ENCODE measurements at places on chromosomes 12 and 14. TPM values are rescaled to one million over a fixed set of nuclear protein-coding genes. Genes with fewer than 3 reads are reported as not detected.

GRCh38 chr14:63435838-63436237, 107.3 kb downstream of the PPP2R5E start:
- DNase-seq, result no peak

The SLC6A13 gene
- total RNA-seq, result 1.1 TPM

DNA sequence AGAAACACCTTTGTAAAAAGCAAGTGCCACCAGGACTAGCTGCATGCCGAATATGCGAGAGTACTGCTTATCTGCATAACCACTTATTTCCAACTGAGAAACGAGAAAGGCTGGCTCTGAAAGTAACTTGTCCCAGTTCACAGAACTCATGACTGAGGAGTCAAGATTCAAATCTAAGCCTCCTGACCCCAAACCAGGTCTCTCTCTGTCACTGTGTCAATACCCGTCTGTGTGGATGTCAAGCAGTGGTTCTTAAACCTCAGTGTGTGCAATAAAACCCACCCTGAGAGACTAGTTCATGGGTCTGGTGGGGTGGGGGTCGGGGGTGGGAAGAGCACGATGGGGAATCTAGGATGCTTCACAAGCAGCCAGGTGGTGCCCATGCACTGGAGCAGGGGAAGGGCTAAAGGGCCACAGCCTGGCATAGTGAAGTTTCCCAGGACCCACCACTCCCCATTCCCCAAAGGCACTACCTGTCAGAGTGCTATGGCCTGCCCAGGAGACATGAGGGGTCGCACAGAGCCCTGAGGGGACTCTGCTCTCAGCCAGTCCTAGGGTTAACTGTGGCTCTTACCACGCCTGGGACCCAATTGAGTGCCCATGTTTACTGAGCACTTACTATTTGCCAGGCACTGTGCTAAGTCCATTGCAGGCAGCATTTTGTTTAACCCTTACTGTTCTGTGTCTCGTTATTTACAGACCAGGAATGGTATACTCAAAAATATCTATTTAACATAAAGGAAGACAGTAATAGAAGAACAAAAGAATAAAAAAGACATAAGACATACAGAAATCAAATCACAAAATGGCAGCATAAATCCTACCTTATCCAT, 33.4 kb upstream of the PNMA1 start:
- no peak for DNase-seq

DNA sequence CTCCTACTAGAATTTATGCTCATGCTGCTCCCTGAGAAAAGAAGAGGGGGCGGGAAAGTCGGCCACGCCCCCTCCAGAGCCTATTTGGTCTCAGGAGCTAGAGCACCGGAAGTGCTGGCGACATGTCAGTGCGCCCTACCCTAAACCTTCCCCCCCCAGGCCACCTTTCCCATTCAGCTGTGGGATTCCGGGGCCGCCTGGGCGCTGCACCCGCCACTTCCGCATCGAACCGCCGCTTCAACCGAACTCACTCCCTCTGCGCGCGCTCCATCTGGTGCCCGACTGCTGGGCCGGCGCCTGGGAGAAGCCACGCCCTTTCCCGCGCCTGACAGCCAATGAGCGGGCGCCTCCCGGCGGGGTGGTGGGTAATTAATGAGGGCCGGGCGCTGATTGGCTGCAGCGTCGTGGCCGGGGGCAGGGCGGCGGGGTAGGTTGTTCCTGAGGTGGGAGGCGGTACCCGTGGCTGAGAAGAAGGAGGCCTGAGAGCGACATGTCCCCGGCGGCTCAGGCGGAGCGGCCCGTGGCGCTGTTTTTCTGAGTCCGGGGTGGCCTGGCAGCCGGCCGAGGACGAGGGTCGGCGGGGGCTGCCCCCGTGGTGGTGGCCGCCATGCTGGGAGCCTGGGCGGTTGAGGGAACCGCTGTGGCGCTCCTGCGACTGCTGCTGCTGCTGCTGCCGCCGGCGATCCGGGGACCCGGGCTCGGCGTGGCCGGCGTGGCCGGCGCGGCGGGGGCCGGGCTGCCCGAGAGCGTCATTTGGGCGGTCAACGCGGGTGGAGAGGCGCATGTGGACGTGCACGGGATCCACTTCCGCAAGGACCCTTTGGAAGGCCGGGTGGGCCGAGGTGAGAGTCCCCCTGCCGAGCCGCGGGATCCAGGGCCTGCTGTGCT, at the start of gene MLEC:
Gene MLEC, plus strand, starts transcription at position 460 of the 888 bp plus-strand sequence. Its CDS starts 148 bp downstream, at position 608.
- peak; percentile 99 for DNase-seq

GRCh38 chr12:118312578-118312977, 60.1 kb downstream of the TAOK3 start:
- DNase-seq, result no peak

DNA sequence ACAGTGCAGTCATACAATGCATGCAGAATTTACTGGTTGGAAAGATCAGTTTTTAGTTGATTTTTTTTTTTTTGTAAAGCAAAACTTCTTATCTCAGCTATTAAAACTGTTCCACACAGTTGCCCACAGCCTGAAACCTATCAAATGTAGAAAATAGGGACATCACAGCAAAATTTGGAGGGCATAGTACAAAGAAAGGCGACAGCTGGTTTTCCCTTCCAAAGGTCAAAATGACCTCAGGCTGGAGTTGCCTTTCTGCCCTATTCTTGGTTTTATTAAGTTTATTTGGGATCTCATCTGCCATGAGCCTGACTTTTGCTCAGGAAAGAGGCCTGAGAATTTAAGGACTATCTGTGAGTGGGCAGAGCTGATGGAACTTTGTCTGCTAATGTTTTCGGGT, 28.5 kb downstream of the NOPCHAP1 start:
- DNase-seq, result no peak

- no peak for DNase-seq
Measured at GRCh38 chr12:62737188-62737587, 197.8 kb downstream of the PPM1H start.
